ENCODE measurements at places on chromosomes 4 and X.

DNA sequence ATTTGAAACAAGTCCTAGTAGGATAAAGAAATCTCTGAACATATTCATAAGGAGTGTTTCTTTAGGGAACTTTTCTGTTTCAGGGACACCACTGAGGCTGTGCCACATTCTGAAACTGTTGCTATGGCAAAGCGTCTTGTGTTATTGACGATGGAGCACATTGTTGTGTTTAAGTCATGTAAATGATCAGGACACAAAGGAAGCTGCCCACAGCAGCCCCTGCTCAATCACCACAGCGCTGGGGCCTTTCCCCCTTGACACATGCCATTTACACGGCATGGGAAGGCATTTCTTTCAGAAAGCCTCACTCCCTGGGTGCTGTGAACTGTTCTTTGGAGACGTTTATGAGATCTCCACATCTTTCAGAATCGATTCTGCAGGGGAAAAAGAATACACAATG is 39.8 kb upstream of the MID1 start:
- DNase-seq, result no peak

DNA sequence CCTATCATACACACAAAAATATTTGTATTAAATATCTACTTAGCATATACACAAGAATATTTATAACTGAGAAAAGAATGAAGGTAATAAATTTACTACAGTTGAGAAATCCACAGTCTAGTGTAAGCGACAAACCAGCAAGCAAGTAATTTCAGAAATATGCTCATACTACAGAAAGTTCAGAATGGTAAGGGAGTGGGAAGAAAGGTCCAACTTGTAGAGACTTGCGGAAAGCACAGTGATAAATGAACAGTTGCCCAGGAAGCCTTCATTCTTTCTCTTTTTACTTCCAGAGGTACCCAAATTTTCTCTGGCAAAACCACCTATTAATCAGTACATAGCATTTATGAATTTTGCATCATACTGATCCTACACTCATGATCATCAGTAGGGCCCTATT is 438.1 kb upstream of the PCDH10 start:
- no peak for DNase-seq

DNA sequence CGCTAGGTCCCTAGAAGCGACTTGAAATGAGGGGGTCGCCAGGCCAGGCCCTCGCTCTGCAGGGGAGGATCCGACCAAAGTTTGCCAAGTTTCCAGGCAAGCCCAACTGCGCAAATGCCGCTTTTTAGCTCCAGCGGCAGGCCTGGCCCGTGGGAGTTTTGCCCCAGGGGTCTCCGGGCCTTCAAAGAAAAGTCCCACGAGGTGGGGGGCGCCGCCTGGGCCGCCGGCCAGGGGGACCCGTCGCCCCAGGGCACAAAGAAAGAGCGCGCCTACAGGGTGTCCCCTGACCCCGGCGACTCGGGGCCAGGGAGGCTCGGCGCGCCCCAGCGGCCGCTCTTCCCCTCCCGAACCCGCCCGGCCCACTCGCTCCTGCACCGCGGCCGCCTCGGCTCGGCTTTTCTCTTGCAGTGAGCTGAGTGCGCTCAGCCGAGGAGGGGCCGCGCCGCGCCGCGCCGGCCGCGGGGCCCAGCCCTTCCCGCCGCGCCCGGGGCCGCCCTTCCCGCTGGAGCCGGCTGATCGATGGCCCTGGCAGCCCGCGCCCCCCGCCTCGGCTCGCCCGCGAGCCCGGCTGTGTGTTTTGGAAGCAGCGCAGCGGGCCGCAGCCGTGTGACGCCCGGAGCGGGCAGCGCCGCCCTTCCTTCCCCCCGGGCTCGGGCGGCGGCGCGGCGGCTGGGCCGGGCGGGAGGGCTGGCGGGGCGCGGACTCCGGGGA is 754 bp upstream of the KLF3 start:
- DNase-seq, result no peak

- no peak for DNase-seq
These were observed 275.5 kb downstream of the PPARGC1A start for GRCh38 chr4:23614284-23614892.

DNA sequence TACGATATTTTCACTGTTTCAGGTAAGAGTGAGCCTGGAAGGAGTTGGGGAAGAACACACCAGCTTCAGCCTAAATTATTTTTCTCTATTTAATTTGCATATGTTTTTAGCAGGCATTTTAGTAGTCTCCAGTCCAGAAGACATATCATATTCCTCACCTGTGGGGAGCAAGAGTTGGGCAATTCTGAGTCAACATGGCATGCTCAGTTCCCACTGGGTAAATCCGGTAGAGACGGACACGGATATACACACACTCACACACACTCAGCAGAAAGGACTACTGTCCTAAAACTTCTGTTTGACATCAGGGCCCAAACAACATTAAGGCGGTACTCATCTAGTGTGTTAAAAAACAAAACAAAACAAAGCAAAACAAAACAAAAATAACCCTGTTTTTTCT is 4.9 kb upstream of the BEX4 start:
- no peak for DNase-seq

DNA sequence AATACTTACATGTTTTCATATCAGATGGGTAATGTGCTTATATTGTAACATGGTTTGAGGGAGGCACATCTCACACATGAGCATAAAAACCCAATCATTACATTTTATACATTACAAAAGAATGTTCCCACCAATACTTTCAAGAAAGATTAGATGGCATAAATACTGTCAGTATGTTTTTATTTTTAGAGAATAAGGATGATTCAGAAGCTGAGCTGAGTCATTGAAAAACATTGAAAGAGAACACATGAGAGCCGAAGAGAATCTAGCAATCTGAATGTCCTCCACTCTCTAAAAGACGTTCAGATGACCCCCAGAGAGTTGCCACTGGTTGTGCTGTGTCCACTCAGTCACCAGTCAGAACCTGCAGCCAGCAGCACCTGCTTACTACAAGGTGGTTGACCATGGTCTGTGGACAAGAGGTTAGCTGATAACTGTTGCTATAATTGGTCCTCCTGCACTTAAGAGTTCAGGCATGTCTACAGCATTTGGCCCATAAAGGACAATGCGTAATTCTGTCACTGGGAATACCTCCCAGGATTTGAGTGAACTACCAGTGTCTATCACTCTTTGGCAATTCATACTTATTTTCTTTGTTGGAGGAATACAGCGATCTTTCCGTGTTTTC is 382.2 kb upstream of the IGFBP7 start:
- no peak for DNase-seq

- no peak for DNase-seq
These were observed 129.5 kb upstream of the CYSLTR1 start for GRCh38 chrX:78456909-78457308.

DNA sequence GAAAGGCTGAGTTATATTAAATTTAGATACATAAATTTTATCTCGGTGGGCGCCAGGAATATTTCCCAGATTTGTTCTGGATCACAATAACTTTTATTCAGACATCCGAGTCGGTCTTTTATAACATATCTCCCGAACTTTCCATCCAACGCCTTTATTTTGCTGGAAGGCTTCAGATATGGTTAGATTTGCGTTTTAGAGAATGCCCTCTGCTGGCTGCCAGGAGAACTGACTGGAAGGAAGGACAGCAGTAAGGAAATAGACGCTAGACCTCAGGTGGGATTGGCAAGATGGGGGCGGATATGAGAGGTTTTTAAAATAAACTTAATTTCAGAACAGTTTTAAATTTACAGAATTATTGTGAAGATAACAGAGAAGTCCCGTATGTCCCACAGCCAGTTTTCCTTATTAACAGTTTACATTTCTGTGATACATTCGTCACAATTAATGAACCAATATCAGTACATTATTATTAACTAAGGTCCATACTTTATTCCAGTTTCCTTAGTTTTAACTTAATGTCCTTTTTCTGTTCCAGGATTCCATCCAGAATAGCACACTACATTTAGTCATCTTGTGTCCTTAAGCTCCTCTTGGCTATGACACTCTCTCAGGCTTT is 4.6 kb upstream of the KANTR start:
- DNase-seq, result no peak

Measured in stimulated activated CD4-positive, alpha-beta T cell treated with anti-CD3 and anti-CD28 coated beads, Interleukin-12 subunit alpha, Interleukin-12 subunit beta, amount 100 ng/mL, for 48 hours (primary cell).